ENCODE measurements at places on chromosomes 5 and 9.

- no peak for DNase-seq
Measured at GRCh38 chr5:173796721-173797495, 91.2 kb upstream of the CPEB4 start.

DNA sequence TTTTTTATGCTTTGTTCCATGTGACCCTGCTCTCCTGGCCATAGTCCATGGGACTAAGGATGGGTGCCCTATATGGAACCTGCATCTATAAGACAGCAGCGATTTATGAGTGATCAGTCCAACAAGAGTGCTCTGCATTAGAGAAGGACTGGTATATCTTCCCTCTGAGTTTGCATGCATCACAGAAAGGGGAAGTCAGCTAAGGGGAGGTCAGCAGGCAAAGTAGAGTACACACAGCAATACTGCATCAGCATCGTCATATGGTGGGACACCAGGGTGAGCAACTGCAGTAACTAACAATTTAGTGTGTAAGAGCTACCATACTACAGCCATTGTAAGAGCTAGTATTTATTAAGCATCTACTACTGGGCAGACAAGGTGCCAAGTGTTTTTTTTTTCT is 311.3 kb downstream of the NDUFS4 start:
- no peak for DNase-seq

DNA sequence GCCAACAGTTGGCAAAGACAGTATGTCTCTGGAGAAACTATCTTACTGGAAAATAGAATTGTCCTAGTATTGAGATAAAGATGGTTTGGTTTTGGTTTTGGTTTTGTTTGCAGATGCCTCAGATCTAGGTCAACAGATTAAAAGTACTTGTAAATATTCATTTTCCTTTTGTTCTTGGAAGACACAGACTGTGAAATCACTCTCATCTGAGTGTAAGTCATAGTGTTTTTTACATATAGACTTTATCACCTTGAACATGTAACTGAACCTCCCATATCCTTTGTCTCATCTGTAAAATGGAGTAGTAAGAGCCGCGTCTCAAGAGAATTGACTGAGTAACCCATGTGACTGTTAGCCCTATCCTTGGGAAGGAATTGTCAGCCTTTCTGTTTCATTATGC is 34.3 kb downstream of the MAP3K1 start:
- no peak for DNase-seq

DNA sequence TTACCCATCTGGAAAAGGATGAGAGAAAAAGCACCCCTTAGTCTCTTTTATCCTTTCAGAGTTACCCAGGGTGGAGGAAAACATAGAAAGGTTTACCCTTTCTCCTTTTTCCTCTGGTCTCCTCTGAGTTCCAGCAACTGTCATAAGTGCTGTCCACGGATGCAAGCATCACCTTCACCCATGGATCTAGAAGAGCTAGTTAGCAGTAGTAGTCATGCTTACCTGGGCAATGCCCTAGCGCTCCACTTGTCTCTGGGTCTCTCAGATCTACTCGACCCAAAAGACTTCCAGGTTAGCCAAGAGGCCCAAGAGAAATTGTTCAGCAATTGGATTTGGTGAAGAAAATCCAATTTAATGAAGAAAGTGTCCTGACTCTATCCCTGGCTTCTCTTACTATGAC is 656.2 kb upstream of the PTPRD start:
- DNase-seq: no peak

- DNase-seq: peak; percentile 64
Measured at GRCh38 chr9:93302586-93303257, 118.8 kb downstream of the WNK2 start.

DNA sequence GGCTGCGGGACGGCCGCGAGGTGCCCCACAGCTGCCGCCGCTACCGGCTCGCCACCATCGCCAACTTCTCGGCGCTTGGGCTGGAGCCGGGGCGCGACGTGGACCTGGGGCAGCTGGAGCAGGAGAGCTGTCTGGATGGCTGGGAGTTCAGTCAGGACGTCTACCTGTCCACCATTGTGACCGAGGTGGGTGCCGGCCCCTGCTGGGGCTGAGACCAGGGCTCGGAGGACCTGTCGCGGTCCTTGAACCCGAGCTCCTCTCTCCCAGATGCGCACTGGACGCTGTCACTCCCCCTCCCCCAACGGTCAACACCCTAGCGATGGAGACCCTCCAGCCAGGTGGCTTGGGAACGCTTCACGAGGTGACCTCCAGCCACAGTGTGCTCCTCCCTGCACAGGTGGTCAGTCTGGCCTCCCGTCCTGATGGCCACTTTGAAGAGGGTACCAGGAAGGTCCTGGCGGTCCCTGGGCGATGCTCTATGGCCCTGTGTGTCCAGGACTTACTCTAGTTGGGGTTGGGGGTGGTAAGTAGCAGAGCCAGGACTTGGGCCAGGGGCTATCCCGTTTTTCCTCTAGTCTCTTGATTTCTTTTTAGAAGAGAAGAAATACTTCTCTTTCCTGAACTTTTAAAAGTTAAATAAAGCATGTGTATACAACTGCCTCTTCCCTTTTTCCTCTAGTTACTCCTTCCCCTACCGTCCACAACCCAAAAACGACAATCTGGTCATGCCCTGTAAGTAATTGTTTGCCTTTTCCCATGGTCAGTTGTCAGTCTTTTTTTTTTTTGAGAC is 866 bp downstream of the SLC22A5 start:
- DNase-seq: no peak

- no peak for DNase-seq
Measured at GRCh38 chr9:114363424-114363823, 24.4 kb downstream of the AKNA start.

GRCh38 chr9:116323012-116323411 is 169.4 kb downstream of the PAPPA start:
- DNase-seq: no peak

DNA sequence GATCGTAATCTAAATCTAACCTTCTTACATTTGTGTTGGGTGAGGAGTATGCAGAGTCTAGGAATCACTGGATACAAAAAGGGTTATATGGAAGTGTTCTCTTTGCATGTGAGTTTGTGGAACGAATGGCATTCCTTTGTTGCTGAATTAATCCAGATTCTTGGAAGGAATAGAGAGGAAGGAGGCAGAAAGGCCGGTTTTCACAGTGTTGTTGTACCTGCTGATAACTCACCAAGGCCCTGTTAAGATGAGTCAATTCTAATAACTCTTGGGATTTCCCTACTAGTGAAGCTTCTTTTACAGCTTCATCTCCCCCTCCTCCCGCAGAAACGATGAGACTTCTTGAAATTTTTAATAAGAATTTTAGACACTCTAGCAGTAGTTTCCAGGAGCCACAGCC is 84.0 kb downstream of the ZSWIM6 start:
- DNase-seq: no peak

GRCh38 chr5:79436224-79436623 is 77.7 kb downstream of the HOMER1 start:
- DNase-seq: no peak

DNA sequence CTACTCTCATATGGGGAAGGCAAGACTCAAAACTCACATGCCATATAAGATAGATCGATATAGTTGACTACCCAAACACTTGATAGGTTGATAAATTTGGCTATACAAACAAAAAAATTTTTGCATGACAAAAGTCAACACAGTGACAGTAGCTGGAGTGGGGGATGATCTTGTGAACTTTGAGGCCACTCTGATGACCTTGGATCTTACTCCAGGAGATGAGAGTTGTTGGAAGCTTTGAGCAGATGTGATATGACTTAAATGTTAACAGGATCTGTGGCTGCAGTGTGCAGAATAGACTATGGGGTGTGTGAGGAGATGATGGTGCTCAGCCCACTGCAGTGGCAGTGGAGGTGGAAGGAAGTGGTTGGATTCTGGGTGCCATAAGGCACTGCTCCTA is 101.4 kb downstream of the ZFAND5 start:
- DNase-seq: no peak

- peak; percentile 62 for DNase-seq
Measured at GRCh38 chr9:125438506-125439433, 177.1 kb downstream of the GAPVD1 start.

- DNase-seq: no peak
Measured at GRCh38 chr5:138712791-138713190, 40.4 kb upstream of the CTNNA1 start.

- no peak for DNase-seq
Measured at GRCh38 chr5:89471541-89471940, 588.6 kb upstream of the MEF2C start.

- DNase-seq: no peak
Measured at GRCh38 chr9:32348106-32348695, 36.2 kb upstream of the ACO1 start.

DNA sequence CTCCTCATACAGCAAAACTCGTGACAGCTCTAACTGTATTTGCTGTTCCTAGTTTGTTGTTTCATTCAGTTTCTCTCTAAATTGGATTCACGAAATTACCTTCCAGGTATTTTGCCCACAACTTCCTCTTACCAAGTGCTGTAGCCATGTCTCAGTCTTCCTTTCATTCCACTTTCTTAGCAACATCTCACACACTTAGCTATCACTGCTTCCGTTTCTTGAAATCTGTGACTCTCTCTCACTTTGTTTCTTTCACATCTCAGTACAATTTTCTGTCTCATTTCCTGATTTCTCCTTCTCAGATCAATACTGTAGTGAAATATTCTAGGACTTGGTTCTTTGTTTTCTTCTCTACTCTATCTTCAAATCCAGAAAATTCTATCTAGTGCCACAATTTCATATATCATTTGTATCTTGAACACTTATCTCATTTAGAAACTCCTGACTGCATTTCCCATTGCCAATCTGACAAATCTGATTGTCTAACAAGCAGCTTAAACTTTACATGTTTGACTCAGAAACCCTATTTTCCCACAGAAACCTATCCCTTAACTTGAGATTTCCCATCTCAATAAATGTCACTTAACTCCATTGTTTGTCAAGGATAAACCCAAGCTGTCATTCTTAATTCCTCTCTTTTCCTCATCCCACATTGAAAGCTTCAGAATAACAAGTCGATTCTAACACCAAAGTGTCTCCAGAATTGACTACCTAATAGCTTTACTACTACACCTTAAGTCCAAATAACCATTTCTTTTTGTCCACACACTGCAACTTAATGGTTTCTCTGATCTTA is 303.1 kb downstream of the CDH12 start:
- DNase-seq: no peak

DNA sequence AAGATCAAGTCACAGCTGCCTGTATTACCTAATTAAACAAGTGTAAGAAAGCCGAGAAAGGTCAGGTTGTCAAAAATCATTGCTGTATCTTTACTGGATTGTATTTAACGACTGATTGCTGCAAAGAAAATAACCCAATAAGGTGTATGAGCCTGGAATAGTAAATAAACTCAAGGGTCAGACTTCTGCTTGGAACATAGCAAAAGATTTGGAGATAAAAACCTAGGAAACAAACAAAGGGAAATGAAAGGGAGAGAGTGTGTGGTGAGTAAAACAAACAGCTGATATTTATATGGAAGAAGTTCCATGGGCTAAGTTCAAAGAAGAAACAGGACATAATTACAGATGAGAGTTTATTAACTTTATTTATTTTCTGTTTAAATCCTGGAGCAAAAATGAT is 354.0 kb downstream of the TLR4 start:
- no peak for DNase-seq

DNA sequence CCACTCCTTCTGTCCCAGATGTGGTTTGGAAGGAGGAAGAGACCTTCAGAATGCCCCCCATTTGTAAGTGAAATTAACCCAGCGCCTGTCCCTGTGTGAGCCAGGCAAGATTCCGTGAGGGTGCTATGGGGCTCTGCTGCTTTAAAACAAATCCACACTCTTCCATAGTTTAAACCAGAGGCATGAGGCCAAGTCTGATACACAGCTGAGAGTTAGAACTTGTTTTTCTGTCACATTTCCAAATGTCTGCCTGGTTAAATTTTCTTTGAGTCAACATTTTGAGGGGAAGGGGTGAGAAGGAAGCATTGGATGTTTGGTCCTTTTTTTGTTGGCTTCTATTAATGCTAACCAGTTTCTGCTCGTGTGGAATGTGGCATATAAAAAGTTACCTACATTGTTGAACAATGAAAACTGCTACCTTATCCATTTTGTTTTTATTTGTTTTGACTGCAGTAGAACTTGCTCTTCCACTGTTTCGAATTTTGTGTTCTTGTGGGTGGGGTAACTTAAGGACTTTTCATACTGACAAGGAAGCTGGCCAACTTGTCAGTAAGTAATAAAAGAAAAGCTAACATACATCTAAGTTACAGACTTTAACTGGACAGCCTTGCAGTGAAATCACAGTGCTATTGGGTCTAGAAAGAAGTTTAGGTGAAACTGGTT is 12.9 kb downstream of the RGMB start:
- no peak for DNase-seq

DNA sequence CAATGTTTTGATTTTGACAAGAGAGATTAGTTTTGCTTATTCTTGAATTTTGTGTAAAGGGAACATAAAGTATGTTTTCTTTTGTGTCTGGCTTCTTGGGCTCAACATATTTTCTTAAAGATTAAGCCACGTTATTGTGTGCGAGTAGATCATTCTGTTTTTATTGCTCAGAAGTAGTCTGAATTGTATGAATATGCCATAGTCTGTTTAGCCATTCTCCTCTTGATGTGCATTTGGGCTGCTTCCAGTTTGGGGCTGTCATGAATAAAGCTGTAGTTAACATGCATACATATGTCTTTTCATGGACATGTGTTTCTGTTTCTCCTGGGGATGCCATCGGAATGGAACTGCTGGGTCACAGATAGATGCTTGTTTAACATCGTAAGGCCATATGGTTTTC is 198.9 kb downstream of the FANCC start:
- DNase-seq: no peak

- DNase-seq: no peak
Measured at GRCh38 chr5:179880848-179881590, 22.4 kb upstream of the MRNIP start.

GRCh38 chr5:178535299-178536175 is 54.7 kb downstream of the COL23A1 start:
- DNase-seq: no peak

GRCh38 chr5:131210151-131210510 is 39.4 kb downstream of the LYRM7 start:
- DNase-seq: no peak

DNA sequence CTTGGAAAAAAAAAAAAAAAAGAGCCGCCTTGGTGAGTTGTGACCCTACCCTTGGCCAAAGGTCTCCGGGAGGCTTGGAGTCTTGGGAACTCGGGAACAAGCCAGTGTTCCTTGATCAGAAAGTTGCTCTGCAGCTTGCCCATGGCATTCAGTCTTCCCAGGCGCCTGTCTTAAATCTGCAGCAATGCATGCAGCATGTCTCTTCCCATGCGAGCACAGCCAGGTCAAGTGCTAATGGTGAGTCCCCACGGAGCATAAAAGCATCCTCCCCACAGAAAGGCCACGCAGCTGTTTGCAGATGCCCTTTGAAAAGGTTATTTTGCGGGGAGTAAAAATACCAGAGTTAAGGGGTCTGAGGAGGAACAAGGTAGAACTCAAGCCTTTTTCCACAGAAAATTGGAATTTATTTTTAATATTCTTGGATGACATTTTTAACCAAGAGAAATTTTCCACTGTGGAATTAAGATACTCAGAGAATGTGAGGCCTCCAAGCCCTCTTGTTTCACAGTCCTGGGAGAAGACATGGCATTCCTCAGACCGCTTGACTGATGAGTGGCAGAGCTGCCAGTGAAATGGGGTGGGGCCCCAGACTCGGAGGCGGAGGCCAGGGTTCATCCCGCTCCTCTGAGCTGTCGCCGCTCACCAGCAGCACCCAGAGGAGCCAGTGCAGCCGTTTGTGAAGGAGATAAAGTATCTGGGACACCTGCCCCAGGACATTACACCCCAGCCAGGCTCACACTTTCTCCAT is 81.6 kb downstream of the CYFIP2 start:
- DNase-seq: peak; percentile 69

Measured in coronary artery (tissue), 2 donors.